Occipital lobe (tissue), 3 donors: ENCODE measurements at places on chromosomes 1 and 21. TPM values are rescaled to one million over a fixed set of nuclear protein-coding genes. Genes with fewer than 3 reads are reported as not detected.

- no peak for DNase-seq
Measured at GRCh38 chr1:9246841-9247785, 12.5 kb downstream of the H6PD start.

DNA sequence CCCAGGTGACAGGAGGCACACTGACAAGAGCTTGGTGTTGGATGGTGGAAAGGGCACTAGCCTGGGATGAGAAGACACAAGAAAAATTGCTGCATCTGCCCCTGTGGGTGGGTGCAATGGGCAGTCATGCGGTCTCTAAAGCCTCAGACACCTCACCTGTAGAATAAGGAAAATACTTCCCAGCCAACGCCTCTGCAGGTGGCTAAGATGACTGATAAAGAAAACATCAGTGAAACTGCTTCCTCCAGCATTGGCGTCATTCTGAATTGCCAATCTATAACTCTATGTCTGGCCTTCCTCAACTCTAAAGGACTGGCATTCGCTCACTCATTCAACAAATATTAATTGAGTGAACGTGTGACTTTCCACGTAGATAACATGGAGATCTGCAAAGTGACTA lies 100.4 kb upstream of the F3 start:
- no peak for DNase-seq

- no peak for DNase-seq
Measured at GRCh38 chr1:183628537-183628936, 7.0 kb downstream of the ARPC5 start.

- no peak for DNase-seq
Measured at GRCh38 chr21:36584980-36585940, 105.3 kb upstream of the CLDN14 start.

DNA sequence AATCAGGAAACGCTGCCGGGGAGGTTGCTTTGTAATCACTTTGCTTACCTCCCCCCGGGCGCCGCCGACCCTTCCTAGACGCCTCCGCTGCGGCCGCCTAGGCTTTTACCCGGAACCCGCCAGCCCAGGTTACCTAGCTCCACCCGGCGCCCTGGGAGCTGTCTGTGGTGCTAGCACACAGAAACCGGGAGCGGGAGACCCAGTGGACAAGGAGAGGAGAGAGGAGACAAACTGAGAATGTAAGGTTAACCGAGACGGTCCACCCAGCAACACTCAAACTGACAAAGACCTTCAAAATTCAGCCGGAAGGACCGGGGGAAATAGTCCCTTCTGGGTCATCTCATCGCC lies 9.8 kb downstream of the BARHL2 start:
- no peak for DNase-seq

- no peak for DNase-seq
Measured at GRCh38 chr1:115706587-115707425, 61.7 kb downstream of the CASQ2 start.

GRCh38 chr1:41695118-41695745 lies 210.7 kb upstream of the EDN2 start:
- DNase-seq: no peak

Gene CCDC185
- total RNA-seq: not detected

Gene CD1D
- 1.6 TPM for total RNA-seq

Gene CELA2B
- not detected for total RNA-seq
